Left lobe of liver (tissue), 2 donors: ENCODE measurements at places on chromosomes 3 and 15.

DNA sequence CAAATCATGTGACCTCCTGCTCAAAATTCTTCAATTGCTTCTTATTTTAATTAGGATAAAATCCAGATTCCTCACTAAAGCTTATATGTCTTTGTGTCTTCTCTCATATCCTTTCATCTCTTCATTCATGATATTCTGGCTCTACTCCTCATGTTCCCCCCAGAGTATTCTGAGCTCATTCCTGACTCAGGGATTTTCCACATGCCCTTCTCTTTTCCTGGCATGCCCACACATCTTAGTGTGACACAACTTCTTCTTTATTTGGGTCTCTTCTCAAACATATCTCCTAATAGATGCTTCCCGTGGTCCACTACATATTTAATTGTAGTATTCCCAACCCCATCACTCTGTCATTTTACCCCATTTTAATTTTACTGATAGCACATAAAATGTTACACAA, 15.2 kb upstream of the MBNL1 start:
- DNase-seq = no peak

- no peak for DNase-seq
These were observed 151.6 kb upstream of the MYRIP start for GRCh38 chr3:39657775-39658174.

DNA sequence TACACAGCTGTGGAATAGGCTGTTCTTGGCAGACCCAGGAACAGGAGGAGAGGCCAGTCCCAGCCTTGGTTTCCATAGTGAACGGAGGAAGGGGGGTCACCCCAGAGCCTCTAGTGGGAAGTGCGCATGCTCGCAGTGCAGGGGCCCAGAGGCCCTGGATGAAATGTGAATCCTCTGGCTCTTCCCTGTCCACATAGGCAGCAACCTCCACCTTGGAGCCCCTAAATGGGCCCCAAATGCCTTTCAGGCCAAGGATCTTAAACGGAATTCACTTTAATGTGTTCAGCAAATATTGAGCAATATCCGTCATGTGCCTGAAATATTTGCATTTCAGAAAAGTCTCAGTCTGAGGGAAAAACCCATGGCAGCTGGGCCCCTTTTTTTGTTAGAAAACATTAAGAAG, 3.3 kb upstream of the NDN start:
- no peak for DNase-seq

DNA sequence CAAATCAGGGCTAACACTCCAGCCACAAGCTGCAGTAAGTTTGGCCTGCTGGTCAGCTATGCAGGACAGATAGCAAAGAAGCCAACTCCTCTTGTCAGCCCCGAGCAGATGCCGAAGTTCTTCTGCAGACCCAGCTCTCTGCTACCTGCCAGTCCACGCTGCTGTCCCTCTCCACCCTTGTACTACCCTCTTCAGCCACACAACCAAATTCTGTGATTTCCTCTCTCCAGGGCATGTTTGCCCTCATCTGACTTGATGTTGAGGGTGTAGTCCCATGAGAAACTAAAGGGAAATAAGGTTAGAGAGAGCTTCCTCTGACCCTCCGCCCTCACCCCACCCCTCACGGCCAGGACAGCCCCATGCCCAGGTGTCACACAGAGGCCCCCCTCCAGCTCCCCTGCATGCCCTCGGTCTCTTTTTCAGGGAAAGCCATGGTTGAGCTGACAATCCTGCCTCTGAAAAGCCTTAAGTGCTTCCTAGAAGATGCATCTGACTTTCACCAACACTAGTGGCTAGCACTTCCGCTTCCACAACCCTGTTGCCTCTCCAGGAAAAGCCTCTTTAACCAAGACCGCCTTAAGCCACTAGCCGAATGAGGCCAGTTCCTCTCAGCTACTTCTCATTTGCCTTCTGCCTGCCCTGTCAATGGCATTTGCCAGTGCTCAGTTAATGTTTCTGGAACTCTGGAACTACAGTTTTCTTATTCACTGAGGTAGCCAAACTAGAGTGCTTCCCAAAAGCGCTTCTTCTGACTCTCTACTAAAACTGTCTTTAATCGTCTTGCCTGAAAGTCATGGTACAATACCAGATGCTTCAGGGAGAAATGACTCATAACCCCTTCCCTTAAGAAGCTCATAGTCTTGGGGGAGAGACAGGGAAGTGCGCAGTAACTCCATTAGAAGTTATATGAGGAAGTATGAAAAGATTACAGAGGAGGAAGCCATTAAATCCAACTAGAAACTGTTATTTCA, 300.4 kb upstream of the STT3B start:
- no peak for DNase-seq

GRCh38 chr15:81097116-81097889, 36.8 kb upstream of the CFAP161 start:
- DNase-seq = no peak

DNA sequence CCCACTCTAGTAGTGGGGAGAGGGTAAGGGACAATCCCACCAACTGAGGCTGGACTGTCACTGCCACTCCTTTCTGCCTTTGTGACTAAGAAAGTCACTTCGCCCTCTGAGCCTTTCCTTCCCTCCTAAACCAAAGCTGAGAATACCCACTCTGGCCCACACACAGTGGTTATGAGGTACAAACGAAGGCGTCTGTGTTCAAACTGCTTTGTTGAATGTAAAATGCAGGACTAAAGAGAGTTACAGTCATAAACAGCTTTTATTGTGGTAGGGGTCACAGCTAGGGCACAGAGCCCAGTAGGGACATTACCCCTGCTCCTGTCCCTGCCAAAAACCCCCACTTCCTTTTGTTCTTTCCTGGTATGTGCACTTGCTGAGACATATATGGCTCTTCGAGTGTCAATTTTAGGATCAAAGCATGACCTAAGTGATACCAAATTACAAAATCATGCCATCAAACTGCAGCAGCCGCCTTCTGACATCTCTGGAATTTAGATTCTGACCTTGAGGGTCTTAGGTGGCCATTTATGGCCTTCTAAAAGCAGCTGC, 45.1 kb downstream of the CTDSPL start:
- DNase-seq = no peak
